Liver (tissue), 10 donors: ENCODE measurements at places on chromosomes 2 and 18.

DNA sequence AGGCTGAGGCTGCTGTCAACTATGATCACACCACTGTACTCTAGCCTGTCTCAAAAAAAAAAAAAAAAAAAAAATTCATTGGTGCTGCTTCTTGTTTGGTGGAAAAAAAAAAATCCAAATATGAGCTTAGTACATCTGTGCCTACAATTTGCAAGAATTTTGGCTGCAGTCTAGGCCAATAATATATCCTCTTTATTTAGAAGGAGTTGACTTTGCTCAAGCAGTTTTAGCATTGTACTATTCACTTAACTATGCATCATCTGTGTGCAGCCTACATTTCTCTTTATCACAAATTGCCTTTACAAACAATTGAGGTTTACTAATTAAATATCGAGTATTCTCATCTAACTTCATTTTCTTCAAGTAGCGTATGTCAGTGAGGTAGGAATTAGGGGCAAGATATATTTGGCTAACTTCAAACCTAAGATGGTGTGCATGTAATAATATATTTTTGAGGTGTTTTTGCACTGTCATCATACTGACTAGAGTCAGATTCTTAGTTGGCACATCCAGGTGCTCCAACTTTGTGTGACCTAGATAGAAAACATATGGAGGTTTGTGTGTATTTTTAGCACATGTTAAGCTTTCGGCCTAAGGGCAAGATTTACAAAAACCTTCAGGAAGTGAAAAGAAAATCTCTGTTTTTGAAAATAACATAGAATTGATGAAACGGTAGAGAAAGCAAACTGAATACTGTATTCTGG, 51.8 kb downstream of the PMS1 start:
- DNase-seq, result no peak

GRCh38 chr2:174529916-174530315, 43.1 kb upstream of the GPR155 start:
- DNase-seq, result no peak

- no peak for DNase-seq
Measured at GRCh38 chr18:51190000-51190399, 7.5 kb downstream of the MEX3C start.

DNA sequence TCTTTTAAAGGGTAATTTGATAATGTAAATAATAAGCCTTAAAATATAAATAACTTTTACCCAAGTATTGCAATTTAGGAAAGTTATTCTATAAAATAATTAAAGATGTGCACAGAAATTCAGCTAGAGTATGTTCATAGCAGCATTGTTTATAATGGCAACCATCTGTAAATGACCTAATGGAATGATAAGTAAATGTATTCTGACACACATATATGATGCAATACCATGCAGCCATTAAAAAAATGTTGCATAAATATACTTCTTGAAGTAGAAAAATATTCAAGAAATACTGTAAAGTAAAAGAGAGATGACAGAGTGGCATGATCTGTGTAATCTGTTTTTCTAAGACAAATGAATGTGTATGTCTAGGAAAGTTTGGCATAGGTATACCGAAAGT, 545.7 kb downstream of the ZEB2 start:
- DNase-seq, result no peak

DNA sequence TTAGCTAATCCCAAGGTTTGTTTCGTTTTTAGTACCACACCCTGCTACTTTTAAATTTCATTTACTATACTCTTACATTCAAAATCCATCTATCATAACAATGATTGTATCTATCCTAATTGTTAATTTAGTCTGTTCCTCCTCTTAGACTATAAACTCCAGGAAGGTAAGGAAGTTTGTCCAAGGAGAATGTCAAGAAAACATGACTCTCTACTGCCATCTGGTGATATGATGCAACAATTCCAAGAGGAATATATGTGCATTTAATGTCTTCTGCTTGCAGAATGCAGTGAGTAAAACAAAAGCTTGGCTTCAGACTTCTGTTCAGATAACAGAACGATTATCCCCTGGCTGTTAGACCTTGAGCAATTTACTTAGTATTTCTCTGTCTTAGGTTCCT, 1267.1 kb downstream of the LRP1B start:
- no peak for DNase-seq

GRCh38 chr2:119862127-119862889, 102.6 kb downstream of the PTPN4 start:
- no peak for DNase-seq

DNA sequence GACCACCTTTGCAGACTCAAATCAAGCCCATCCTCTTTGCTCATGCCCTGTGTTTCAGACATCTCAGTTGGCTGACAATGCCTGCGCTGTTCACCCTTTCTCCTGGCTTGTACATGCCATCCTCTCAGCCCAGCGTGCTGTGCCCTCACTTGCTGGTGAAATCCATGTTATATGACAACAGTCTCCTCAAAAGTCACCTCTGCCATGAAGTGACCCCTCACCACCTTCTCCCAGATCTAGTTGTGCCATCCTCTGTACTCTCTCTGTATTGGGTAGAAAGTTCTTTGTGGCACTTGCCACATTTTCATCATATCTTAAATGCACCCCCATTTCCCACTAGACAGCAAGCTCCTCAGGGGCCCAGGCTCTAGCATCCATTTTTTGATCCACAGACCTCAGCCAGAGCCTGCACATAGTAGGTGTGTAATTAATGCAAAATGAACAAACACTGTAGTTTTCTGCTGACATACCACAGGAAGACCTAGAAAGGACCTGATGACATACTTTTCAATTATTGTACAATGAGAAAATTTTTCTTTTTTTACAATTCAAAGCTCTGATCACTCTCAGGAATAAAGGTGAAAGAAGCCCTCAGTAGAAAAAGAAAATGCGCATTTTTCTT, 22.8 kb downstream of the ZEB2 start:
- no peak for DNase-seq

GRCh38 chr18:7084080-7085065, 33.2 kb downstream of the LAMA1 start:
- DNase-seq, result no peak

- DNase-seq, result no peak
Measured at GRCh38 chr2:218010140-218010983, 7.6 kb upstream of the TNS1 start.

GRCh38 chr18:36752929-36753865, 75.6 kb downstream of the TPGS2 start:
- no peak for DNase-seq

DNA sequence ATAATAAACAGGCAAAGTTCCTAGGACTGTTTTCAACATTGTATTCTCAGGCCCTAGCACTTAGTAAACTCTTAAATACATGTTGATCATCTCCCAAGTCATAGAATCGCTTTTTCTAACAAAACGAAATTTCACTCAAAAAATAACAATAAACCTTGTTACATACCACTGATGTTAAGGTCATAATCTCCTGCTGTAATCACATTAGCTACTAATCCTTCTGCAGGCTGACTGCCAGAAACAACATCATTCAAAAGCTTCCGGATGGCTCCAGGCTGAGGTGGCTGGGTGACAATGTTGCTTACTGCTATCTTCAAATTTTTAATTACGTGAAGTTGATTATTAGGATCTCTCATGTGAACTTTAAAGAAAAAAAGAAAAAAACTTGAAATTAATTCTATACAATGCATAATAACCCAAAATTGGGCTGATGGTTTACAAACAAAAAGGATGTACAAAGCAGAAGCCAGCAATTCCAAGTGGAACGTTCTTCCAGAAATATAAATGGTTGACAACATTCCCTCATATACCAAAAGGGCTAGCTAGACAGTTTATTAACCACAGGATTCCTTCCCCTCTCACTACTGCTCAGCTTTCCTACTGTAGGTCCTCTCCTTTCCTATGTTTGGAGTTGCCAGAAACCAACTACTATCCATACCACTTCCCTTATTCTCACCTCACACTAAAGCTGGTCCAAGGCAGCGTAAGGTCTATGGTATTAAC, 11.6 kb downstream of the TRAPPC8 start:
- no peak for DNase-seq

- no peak for DNase-seq
Measured at GRCh38 chr2:72037261-72037666, 110.4 kb downstream of the CYP26B1 start.

DNA sequence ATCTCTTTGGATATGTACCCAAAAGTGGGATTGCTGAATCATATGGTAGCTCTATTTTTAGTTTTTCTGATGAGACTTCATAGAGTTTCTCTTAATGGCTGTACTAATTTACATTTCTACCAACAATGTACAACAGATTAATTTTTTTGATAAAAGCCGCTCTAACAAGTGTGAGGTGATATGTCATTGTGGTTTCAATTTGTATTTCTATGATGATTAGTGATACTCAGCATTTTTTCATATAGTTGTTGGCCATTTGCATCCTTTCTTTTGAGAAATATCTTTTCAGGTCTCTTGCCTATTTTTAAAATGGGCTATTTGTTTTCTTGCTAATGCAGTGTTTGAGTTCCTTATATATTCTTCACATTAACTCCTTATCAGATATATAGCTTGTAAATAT, 4.3 kb downstream of the IL18RAP start:
- DNase-seq, result no peak

GRCh38 chr2:56260415-56260814, 76.6 kb downstream of the CCDC85A start:
- DNase-seq, result no peak

DNA sequence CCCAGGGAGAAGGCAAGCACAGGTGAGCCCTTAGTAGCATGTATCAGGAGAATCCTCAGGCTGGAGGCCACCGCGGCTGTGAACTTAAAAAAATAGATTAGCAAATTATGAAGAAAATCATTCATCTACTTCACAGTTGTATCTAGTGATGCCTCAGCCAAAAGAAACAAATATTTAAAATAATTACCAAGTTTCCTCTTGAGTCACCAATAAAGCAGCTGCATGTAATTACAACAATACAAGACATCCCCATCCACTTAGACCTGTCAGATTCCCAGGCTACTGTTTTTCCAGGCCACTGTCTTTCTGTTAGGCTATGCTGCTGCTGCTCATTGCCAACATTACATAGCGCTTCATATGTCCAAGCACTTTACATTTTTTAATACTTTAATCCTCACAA, 54.6 kb upstream of the PHLPP1 start:
- no peak for DNase-seq

- no peak for DNase-seq
Measured at GRCh38 chr2:134689315-134689714, 29.5 kb downstream of the TMEM163 start.

- DNase-seq, result no peak
Measured at GRCh38 chr2:30270166-30270565, 38.8 kb downstream of the LBH start.

DNA sequence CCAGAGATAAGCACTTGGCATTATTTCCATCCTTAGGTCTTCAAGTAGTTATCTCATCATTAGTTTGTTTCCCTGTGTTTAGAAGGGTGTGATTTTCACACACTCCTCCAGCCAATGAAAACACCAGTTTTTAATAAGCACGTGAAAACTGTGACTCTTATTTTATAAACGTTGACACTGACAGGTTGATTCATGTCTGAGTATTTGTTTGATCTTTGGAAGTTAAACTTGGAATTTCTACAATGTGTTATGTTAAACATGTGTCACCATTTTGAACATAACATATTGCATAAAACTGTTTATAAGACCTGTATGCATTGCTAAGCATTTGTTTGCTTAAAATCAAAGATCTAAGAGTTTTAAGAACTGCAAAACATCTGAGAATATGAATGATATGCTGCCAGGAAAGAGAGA, 27.6 kb downstream of the SLC40A1 start:
- DNase-seq, result no peak

DNA sequence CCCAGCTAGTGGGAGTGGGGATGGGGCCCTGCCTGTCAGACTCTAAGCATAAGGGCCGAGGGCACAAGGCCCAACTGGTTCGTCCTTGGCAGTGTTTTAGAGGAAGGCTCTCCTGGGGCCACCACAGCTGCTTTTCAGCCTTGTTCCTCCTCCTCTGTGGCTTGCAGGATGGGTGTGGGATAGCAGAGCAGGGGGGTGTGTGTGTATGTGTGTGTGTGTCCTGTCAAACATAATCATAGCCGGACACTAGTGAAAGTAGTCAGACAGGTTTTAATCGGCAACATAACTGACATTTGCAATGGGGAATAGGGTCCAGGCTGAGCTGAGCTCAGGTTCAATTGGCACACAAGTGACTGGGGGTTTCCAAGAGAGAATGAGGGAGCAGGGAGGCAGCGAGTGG, 114.2 kb downstream of the SEPTIN10 start:
- no peak for DNase-seq

DNA sequence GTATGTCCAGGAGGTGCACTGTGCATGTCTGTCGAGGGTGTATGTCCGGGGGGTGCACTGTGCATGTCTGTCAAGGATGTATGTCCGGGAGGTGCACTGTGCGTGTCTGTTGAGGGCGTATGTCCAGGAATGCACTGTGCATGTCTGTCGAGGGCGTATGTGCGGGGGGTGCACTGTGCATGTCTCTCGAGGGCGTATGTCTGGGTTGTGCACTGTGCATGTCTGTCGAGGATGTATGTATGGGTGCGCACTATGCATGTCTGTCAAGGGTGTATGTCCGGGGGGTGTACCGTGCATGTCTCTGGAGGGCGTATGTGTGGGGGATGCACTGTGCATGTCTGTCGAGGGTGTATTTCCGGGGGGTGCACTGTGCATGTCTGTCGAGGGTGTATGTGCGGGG, 249.3 kb upstream of the MYT1L start:
- DNase-seq, result no peak

- no peak for DNase-seq
Measured at GRCh38 chr18:8844721-8845148, 139.4 kb downstream of the MTCL1 start.

GRCh38 chr2:6657855-6658254, 207.9 kb downstream of the CMPK2 start:
- no peak for DNase-seq

DNA sequence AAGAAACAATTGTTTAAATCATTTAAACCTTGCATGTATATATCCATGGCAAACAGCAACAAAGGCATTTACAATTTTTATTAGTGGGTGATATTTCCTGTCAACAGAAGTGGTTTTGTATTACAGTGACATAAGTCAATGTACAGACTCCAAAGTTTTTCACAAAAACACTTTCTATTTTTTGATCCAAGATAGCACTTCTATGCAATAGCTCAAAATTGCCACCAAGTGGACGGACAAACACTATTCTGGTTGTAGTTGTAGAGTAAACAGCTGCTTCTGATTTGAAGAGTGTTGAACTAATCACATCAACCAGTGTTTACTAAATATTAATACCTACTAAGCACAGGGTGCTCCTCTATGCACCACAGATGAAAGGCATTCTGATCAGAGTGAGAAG, 421.4 kb downstream of the NCKAP5 start:
- no peak for DNase-seq

DNA sequence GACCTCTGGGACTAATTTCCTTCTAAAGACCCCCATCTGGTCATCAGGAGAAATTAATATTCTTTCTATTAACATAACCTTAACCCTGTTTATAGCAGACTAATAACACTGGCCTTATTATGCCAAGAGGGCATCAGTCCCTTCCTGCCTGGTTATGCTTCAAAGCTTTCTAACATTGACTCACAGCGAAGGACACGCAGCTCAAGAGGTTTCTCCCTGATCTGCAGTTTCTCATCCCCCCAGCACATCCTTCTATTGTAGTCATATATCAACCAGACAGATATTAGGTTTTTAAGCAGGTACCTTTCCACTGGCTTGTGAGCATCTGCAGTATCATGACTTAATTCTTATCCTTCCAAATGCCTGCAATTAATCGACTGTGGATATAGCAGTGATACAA, 100.0 kb upstream of the CXCR4 start:
- no peak for DNase-seq

GRCh38 chr2:20557635-20558034, 93.3 kb downstream of the HS1BP3 start:
- DNase-seq, result no peak

GRCh38 chr2:16187482-16187817, 247.1 kb downstream of the MYCN start:
- DNase-seq, result no peak
